Inflammatory macrophage treated with lipopolysaccharide for 4 hours (primary cell): ENCODE measurements at places on chromosomes 1 and 21.

GRCh38 chr1:54542120-54542961 lies 5.7 kb upstream of the ACOT11 start:
- peak; percentile 70 for DNase-seq

- no peak for DNase-seq
These were observed 225.9 kb upstream of the CSF3R start for GRCh38 chr1:36708587-36708986.

GRCh38 chr1:46549697-46550681 lies 1.5 kb downstream of the KNCN start:
- no peak for DNase-seq

GRCh38 chr21:39105341-39105765 lies 77.9 kb downstream of the PSMG1 start:
- DNase-seq, result peak; percentile 77

DNA sequence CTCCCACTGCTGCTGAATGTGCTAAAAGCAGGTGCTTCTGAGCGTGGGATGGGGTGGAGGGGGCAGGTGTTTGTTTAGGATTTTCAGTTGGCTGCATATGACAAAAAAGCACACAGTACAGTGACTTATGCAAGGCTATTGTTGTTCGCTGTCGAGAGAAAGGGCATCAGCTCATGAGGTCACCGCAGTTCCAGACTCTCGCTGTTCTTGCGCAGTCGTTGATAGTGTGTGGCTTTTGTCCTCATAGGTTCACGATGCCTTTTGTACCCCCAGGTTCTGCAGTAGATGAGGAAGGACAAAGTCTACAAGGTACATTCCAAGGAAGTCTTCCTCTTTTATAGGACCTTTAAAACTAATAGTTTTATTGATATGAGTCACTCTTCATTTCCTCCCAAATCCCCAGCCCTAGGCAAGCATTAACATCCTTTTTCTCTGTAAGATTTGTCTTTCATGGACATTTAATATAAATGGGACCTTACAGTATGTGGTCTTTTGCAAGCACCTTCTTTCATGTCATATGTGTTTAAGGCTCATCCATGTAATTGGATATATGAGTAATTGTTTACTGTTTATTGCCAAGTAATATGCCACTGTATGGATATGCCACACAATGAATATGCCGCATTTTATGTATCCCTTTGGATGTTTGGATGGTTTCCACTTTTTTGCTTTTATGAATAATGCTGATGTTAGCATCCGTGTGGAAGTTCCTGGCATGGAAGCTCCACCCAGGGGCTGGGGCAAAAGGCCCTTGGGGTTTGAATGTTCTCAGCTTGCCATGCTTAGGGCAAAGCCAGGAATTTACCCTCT lies 14.5 kb upstream of the NLRP3 start:
- DNase-seq, result peak; percentile 78

GRCh38 chr1:235929216-235929615 lies 62.5 kb upstream of the LYST start:
- no peak for DNase-seq

DNA sequence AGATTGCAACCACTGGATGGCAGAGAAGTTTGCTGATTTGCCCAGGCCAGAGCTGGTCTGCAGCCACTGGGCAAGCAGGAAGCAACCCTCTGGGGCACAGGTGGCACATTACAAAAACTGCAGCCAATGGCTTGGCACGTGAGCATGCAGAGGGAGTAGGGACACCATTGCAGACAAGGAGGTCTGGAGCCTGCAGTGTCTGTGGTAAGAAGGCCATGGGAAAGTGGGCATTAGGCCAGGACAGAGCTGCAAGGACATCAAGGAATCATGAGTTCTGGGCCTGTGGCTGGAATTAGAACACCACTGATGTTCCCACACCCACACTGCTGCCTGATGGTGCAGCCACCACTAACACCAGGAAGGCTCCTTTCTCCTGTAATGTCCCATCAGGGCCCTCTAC lies 113.0 kb downstream of the TSEN15 start:
- peak; percentile 49 for DNase-seq

GRCh38 chr1:59071876-59072582 lies 224.9 kb upstream of the FGGY start:
- peak; percentile 68 for DNase-seq

- no peak for DNase-seq
These were observed 7.3 kb upstream of the HPCAL4 start for GRCh38 chr1:39698568-39698967.

GRCh38 chr1:54854381-54855020 lies 32.5 kb downstream of the DHCR24 start:
- DNase-seq, result no peak

DNA sequence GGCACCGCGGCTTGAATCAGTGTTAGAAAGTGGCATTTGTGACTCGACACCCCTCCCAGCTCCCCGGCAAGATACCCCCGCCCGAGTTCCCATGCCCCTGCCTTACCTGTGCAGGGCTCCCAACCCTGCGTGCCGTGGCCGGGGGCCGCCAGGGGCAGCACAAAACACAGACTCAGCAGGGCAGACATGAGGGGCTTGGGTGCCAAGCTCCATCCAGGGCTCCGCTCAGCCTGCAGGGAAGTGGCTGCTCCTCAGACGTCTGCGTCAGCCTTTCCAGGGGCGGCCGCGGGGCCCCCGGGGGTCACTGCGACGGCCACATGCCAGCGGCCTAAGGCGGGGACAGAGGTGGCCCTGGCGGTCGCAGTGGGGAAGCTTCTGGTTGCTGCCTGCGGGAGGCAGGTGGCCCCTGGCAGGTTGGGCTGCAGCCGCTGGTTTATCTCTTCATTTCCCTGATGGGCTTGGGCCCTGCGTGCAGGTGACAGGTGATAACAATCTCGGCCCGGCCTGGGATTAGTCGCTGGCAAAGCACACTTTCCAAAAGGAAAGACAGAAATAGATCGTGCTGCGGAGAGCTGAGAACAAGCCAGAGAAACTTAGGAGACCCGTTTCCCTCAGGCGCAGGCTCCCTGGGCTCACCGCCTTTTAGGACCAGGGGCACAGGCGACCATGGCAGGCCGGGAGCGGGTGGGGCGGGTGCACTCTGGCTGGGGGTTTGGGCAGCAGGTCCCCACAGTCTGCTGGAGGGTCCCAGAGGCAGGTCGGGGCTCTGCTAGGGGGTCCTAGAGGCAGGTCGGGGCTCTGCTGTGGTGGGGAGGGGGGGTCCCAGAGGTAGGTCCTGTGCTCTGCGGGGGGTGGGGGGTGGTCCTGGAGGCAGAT lies at the start of gene TSPEAR:
Gene TSPEAR (minus strand): TSS at position 246 of the 876 bp plus-strand sequence. CDS start 58 bp downstream, at position 188.
- no peak for DNase-seq

- no peak for DNase-seq
These were observed at the start of gene SERTAD4 for GRCh38 chr1:210232511-210233215. SERTAD4 (plus strand) TSS chr1:210232796; CDS start chr1:210237961, 5,165 bp downstream.

DNA sequence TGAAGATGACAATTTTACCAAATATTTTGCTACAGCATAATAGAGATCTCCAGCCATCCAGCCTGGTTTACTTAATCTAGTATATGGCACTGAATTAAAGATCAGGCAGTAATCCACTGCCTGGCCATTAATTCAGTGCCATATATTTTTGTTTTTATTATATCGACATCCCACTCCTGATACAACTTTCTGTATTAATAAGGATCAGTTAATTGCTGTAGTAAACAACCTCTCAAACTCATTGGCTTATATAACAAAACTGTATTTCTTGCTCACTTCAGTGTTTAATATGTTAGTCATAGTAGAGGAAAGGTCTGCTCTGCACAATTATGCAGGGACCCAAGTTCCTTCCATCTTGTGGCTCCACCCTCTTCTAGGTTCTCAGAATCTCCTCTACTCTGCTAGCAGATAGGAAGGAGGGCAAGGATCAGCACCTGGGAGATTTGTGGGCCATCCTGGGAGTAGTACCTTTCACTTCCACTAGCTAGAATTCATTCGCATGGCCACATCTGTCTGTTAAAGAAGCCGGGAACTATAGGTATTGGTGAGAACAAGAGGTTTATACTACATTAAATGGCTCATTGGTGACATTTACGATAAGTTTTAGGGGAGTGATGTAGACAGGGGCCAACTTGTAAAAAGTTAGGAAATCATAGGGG lies 3.6 kb upstream of the ZDHHC18 start:
- no peak for DNase-seq

DNA sequence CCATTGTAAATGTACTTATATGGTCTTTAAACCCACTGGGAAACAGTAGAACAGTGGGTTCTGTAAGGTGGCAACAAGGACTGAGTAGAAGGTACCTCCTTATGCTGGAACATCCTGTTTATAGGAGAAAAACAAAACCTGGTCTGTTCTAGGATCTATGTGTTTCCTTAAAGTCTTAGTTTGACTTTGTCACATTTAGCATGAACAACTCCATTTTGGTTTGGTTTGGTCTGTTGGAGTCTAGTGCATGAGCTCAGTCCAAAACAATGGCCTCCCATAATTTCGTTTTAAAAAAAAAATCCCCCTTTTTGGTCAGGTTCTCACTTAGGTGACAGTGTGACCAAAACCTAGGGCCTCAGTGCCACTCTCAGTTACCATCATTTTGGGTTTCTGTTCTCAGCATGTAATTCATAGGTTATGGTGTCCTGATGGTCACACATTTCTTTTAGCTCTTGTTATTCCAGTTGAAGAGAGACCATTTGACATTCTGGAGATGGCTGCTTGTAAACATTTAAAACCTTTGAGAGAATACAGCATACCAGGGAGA lies 66.4 kb upstream of the IL12RB2 start:
- DNase-seq, result no peak

DNA sequence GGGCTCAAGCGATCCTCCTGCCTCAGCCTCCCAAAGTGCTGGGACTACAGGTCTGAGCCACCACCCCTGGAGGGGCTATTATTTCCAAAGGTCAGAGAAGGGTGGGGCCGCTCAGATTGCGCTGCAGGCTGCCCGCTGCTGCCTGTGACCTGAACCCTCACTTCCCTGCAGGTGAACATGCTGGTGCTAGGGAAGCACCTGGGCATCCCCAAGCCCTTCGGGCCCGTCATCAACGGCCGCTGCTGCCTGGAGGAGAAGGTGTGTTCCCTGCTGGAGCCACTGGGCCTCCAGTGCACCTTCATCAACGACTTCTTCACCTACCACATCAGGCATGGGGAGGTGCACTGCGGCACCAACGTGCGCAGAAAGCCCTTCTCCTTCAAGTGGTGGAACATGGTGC lies 8.6 kb upstream of the PADI6 start:
- no peak for DNase-seq

DNA sequence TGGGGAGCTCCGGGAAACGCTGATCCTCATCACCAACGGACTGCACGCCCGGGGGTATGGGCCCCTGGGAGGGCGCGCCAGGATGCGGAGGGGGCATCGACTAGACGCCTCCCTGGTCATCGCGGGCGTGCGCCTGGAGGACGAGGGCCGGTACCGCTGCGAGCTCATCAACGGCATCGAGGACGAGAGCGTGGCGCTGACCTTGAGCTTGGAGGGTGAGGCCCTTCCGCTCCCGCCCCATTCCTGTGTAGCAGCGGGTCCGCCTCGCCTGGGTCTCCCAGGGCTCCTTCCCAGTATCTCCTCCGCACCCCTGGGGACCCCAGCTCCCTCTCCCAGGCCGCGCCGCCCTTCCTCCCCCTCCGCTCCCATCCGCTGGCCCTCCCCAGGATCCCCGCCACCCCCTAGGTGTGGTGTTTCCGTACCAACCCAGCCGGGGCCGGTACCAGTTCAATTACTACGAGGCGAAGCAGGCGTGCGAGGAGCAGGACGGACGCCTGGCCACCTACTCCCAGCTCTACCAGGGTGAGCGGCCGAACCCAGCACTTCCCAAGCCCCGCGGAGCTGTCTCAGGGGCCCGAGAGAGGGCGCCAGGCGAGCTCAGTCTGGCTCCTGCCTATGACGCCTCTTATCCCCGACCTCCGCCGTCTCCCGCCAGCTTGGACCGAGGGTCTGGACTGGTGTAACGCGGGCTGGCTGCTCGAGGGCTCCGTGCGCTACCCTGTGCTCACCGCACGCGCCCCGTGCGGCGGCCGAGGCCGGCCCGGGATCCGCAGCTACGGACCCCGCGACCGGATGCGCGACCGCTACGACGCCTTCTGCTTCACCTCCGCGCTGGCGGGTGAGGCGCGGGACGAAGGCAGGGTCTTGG lies 5.0 kb downstream of the HAPLN2 start:
- peak; percentile 54 for DNase-seq

GRCh38 chr1:209648931-209649776 lies 3.1 kb downstream of the LAMB3 start:
- DNase-seq, result peak; percentile 96

- no peak for DNase-seq
These were observed 43.5 kb downstream of the RRAGC start for GRCh38 chr1:38815903-38816627.

GRCh38 chr1:245325922-245326795 lies 171.4 kb downstream of the KIF26B start:
- DNase-seq, result no peak

GRCh38 chr1:160085686-160086455 lies 4.5 kb downstream of the KCNJ9 start:
- DNase-seq, result peak; percentile 78

DNA sequence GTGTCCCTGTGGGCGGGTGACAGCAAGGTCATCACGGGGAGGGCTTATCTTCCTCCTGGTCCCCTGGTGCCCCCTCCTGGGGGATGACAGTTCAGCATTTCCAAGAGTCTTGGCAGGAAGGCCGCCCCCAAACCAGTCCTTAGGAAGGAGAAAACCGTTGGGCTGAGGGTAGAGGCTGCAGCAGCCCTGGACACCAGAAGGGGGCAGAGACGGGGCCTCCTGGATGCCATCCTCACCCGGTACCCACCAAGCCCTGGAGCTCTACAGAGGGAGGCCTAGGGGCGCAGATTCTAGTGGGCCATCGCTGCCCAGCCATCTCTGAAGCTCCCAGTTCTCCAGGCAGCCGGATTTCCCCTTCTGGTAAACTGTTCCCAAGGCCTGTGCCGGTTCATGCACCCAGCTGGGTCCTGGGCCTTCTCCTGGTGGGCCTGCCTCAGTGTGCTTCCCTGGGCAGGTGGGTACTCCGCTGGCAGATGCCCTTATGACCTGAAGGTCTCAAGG lies 14.8 kb upstream of the ZNF669 start:
- DNase-seq, result no peak

DNA sequence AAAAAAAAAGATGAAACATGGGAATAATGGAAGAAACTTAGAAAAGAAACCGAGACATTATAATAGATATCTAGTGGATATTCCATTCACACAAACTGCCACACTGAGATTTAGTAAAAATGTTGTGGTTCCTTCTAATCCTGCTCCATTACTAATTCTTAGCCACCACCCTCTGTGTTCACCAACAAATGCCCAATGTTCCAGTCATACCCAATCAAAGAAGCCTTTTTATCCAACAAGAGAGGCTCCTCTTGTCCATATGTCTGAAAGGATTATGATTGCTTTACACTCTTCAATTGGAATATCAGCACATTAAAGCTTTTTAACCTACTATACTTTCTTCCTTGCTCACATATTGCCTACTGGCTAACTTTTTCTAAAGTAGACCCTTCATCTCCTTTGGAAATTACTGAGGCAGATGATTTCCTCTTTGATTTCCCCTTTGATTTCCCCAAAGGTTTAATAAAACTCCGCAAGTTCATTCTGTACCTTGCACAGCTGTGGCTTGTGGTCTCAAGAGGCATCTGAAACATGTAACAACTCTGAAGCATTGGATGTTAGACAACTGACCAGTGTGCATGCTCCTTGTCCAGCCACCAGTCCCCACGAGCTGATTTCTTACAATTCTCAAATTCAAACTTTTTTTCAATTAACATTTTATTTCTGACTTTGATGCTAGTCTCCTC lies 305.6 kb upstream of the LYPLAL1 start:
- DNase-seq, result no peak

- no peak for DNase-seq
These were observed 1.0 kb upstream of the PSRC1 start for GRCh38 chr1:109283748-109284600.

GRCh38 chr1:74392186-74392585 lies 120.2 kb downstream of the LRRC53 start:
- DNase-seq, result no peak
